ENCODE measurements at places on chromosomes 5 and 9.

- DNase-seq, result no peak
Measured at GRCh38 chr5:144002876-144003275, 167.6 kb downstream of the YIPF5 start.

DNA sequence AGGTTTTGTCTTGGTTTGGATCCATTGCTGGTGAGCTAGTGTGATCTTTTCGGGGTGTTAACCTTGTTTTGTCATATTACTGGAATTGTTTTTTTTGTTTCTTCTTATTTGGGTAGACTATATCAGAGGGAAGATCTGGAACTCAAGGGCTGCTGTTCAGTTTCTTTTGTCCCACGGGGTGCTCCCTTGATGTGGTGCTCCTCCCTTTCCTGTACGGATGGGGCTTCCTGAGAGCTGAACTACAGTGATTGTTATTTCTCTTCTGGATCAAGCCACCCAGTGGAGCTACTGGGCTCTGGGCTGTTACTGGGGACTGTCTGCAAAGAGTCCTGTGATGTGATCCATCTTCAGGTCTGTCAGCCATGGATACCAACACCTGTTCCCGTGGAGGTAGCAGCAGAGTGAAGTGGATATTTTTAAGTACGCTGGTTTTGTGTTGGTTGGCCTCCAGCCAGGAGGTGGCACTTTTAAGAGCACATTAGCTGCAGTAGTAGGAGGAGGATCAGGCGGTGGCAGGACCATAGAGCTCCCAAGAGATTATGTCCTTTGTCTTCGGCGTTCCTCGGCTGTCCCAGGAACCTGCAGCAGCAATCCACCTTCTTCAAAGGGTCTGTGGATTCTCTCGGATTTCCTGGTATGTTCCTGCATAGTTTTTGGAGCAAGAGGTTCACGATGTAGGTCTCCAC is 27.2 kb downstream of the SCAMP1 start:
- no peak for DNase-seq

GRCh38 chr5:54360089-54360488 is 49.7 kb upstream of the ARL15 start:
- DNase-seq, result no peak

DNA sequence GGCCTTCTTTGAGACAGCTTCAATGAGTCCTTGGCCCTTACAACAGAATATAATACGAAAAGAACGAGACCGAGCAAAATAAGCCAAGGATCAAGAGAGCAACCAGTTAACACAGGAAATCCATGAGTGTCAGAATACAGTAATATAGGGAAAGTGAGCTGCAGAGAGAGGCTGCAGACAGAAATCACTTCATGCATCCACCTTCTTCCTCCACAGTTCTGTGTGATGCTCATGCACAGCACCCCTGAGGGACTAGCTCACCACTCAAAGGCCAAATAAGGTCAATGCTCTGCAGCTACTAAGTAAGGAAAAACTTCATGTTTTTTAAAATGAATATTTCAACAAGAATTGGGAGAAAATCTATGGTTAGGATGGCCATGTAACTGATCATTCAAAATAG is 257.1 kb downstream of the MCTP1 start:
- no peak for DNase-seq

GRCh38 chr9:78725503-78725902 is 428.6 kb downstream of the PSAT1 start:
- DNase-seq, result no peak

DNA sequence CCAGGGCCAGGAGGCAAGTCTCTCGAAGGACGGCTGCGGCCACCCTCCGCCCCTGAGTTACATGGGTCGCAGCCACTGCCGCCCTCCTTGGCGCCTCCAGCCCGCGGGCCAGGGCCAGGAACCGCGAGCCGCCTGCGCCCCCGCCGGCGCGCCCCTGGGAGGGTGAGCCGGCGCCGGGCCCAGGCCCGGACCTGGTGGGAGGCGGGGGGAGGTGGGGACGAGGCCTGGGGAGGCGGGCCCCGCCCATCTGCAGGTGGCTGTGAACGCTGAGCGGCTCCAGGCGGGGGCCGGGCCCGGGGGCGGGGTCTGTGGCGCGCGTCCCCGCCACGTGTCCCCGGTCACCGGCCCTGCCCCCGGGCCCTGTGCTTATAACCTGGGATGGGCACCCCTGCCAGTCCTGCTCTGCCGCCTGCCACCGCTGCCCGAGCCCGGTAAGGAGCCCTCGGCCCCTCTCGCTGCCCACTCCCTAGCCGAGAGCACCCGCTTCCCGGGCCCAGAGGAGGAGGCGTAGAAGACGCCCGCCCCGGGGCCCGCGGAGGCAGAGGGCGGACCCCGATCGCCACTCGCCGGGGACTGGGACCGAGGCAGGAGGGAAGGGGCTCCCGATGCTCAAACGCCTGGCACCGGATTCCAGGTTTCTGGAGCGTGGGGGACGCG is at the start of gene ASS1:
ASS1 (plus strand) TSS at position 397 of the 657 bp plus-strand sequence. CDS start 7,268 bp downstream, outside the sequence.
- DNase-seq, result no peak

- no peak for DNase-seq
Measured at GRCh38 chr9:90927496-90927895, 125.9 kb downstream of the SYK start.

- no peak for DNase-seq
Measured at GRCh38 chr9:73269430-73270101, 117.9 kb downstream of the ANXA1 start.

DNA sequence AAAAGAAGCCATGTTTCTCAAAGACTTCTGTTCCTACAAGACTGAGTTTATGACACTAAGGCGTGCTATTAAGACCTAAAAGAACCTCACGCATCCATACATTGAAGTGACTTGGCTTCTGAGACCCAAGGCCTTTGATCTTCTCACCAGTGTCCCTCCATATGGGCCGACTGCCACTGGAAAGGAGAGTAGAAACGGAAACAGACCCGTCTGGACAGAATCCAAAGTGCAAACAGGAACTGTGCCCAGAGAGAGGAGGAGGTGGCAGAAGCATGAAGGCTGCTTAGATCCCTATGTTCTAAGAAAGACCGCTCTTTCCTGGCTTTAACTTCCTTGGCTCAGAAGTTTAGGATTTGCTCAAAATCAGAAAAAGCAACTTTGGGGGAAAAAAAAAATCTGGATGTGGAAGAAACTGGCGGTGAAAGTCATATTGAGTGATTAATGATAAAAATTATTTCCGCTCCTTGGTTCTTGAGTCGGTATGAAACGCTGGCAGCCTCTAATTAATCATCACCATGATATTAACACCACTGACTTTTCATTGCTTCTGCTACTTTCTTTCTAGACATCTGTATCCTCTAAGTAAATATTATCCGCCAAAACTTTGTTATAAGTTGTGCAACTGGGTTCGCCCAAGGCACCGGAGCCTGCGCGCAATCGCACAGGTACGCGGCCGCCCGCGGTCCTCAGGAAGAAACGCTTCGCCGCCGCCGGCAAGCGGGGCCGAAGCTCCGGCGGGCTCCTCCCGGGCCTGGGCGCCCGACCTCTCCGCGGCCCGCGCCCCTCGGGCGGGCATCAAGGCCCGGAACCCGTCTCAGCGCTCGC is 726 bp downstream of the DAP start:
- DNase-seq, result peak; percentile 35

DNA sequence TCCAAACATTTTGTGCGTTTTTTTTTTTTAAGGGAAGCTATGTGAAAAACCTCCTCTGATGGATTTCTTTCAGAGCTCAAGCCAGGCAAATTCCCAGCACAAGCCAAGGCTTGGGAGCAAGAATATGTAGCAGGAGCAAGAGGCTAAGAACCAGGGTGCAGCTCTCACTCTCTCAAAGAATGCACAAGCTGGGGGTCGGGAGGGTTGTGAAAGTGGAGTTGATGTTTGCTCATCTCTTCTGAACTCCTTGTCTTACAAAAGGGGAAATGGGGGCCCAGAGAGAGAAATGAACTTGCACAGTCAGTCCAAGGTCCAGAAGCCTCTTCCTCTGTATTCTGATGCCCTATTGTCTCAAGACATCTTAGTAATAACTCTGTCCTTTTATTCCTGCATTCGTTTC is 7.7 kb upstream of the TRAF1 start:
- DNase-seq, result no peak

DNA sequence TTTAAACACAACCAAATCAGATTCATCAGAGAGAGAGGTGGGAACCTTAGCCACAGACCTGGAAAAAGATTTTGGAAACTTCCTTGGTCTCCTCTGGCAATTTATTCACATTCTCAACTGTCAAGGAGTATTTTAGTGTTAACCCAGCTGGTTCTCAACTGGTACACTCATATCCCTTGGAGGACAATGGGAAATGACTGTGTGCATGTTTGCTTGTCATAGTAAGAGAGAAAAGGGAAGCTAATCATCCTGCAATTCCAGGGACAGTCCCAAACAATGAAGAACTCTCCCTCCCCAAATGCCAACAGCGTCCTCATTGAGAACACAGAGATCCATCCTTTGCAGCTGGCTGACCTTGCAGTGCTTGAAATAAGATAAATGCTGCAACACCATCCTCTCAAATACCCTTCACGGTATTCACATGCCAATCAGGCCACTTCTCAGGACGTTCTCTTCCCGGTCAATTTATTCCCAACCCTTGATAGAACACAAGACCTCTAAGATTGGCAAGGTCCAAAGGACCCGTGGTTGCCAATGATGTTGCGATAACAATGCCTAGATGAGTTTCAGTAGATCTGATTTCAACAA is 75.5 kb downstream of the EPB41L4B start:
- DNase-seq, result no peak

- DNase-seq, result no peak
Measured at GRCh38 chr5:160082614-160083500, 36.4 kb downstream of the PWWP2A start.

GRCh38 chr9:99266255-99267023 is 44.4 kb downstream of the SEC61B start:
- DNase-seq, result peak; percentile 45

- no peak for DNase-seq
Measured at GRCh38 chr5:1009359-1010180, 968 bp downstream of the NKD2 start.

GRCh38 chr9:37727013-37727412 is 26.6 kb upstream of the TRMT10B start:
- DNase-seq, result no peak

GRCh38 chr9:132548751-132549640 is 33.4 kb upstream of the BARHL1 start:
- DNase-seq, result no peak

DNA sequence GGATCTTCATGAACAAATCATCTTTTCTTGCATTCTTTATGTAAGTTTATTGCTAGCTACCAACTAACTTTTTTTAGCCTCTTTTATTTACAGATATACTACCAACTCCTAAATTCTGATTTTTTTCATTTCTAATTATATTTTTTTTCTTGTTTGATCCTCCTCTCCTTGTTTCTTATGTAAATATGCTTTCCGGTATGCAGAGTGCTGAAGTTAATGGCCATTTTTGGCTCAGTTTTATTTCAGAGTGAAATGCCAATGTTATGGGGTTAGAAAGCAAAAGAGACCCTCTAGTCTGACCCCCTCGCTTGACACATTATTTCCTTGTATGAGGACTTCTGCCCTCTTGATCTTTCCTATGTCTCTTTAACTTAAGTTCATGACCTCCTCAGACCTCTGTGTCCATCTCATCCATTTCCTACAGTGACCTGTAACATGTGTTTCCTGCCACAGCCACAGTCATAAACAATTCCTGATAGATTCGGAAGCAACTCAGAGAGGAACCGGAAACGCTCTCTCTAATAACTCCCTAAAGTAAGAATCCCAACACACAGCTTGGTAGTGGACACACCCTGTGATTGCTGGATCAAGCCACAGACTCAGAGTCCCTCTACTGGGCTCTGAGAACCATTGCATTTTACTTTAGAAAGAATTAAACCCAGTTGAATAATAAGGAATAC is 42.9 kb upstream of the AFAP1L1 start:
- DNase-seq, result no peak

DNA sequence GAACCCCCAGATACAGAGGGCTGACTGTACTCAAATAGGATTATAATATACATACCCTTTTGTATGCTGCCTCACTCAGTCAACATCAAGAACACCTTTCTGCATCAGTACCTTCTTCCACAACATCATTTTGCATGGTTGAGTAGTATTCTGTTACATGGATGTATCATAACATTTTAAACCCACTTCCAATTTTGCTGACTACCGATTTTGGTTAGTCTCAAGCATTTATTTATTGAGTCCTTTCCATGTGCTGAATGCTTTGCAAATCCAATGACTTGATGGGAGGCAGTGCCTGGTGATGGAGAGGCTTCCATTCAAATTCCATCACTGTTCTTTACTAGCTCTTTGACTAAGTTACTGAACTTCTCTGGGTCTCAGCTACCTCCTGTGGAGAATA is 182.0 kb upstream of the KLF4 start:
- DNase-seq, result no peak

GRCh38 chr9:68755051-68755450 is 50.0 kb downstream of the PIP5K1B start:
- DNase-seq, result no peak

- DNase-seq, result no peak
Measured at GRCh38 chr9:106799152-106799551, 63.8 kb upstream of the ZNF462 start.

DNA sequence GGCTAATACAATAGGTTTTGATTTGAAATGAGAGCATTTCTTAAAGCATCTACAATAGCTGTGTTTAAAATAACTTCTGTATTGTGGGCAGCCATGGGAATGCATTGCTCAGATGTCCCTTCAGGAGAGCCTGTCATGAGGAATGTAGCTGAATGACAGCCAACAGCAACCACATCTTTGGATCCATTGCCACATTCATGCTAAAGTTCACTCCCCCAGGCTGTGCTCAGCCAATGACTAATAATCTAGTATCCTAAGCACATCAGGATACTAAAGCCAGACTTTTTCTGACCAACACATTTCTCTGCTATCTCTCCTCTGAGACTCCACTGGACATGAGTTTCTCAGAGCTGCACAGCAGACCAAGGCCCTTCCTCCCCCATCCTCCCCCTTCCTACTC is 45.5 kb downstream of the HTR1A start:
- DNase-seq, result no peak

- no peak for DNase-seq
Measured at GRCh38 chr9:129331772-129332500, 153.9 kb upstream of the IER5L start.

GRCh38 chr5:89703817-89704216 is 705.7 kb downstream of the CETN3 start:
- no peak for DNase-seq

DNA sequence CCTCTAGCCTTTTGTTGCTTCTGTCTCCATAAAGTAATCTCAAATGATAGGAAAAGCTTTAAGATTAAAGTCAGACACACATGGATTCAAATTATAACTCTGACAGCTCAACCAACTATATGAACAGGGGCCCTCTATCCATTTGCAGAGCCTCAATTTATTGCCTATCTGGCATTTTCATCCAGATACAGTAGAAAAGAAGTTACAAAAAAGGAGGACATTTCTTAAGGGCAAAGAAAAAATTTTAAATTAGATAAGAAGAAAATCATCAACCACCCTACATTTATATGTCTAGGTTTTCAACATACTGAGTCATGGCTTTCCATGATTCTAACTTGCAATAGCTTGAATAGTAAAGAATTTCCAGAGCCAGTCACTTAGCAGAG is 567.2 kb downstream of the CAAP1 start:
- DNase-seq, result no peak
